Cardiac muscle cell (in vitro differentiated cells and primary cell): ENCODE measurements at places on chromosomes 1 and 21. TPM values are rescaled to one million over a fixed set of nuclear protein-coding genes. Genes with fewer than 3 reads are reported as not detected.

FAM151A gene
- polyA plus RNA-seq = 0.18 and 0.32 TPM in 2 replicates

DNA sequence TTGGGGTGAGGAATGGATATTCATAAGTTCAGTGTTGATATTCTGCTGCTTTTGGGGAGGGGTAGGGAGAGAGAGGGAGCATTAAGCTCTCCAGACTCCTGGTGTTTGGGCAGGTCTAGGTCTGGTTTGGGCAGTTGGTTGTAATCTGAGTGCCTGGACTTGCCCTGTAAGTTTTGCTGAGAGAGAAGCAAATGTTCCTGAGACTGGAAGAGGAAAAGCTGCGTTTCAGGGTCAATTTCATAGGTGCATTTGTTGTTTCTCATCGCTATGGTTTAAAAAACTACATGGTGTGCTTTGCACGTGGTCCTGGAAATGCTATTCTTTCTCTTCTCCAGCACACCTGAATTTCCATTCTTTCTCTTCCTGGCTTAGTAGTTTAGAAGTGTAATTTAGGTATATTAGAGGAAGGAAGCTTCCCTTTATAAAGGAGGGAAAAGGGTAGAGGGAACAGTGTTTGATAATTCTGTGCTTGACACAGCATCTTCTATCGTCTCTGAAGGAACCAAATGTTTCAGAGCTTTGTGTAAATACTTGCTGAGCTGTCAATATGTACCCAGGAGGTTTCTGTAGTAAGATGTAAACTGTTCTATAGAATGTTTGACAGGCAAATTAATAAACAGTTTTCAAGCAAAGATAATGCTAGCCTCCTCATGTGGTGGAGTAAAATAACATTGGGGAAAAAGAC is 6.3 kb downstream of the ARID1A start:
- no peak for DNase-seq

DNA sequence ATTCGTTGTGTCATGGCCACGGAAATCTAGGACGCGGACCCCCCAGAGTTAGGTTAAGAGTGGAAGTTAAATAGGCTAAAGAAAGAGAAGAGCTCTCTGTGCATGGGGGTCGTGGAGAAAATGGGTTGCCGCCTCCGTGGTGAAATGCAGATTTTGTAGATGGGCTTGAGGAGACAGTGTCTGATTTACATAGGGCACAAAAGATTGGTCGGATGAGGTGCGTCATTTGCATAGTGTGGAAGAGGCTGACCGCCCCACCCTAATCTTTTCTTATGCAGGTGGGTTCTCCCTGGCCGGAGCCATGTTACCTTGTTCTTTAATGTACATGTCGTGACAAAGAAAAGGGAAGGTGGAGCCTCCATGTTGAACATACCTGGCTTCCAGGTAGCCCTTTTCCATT is 14.3 kb upstream of the SLC5A9 start:
- no peak for DNase-seq

DNA sequence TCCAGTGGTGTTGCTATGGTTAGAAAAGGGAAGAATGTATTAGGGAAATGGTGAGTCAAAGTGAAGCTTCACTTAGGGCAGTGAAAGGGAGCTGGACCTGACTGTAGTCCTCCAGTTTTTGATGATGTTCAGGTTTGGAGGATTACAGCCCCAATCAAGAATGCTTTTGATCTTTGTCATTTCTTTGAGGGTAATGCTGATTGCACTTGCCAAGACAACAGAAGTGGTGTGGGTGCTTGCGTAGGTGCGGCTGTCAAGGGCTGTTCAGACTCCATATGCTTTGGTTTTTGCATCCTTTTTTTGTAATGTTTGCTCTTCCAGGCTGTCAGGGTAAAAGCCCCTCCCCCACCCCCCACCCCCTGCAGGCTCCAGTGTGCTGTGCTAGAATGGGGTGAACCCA is 38.9 kb downstream of the HHAT start:
- no peak for DNase-seq

GRCh38 chr21:42629933-42630589 is 23.4 kb upstream of the PDE9A start:
- DNase-seq = no peak

DNA sequence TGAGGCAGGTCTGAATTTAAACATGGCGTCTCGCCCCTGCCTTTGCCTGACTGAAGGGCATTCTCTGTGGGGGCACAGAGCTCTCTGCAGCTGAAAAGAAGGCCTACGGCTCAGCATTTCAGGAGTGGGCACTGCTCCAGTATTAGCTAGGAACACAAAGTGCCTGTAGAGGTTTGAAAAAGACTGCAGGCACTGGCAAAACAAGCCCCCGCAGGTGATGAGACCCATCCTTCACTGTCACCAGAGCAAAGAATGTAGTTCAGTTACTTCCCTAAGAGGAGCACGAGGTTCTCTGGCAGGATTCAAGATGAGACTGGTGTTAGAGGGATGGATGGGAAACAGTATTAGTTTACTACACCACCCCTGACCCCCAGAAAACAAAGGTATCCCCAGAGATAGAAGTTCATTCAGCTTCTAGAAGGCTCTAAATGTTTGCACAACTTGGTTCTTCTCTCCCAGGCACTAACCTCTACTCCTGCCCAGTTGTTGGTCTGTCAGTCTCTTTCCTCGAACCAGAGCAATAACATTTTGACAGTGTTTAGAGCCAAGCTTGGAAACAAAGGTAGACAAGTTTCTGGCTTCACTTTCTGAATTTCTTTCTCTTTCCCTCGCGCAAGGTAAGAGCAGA is 101.9 kb upstream of the KCNE2 start:
- no peak for DNase-seq

DENND2D gene
- polyA plus RNA-seq = 0.37 and 2.3 TPM in 2 replicates
